Osteoblast (primary cell): ENCODE measurements at places on chromosomes 4 and X. TPM values are rescaled to one million over a fixed set of nuclear protein-coding genes. Genes with fewer than 3 reads are reported as not detected.

Gene GRSF1
- 78.1 and 79.3 TPM in 2 replicates for total RNA-seq

Gene NEUROG2
- total RNA-seq = not detected in 2 replicates

Gene MAGED4B
- 24.6 and 29.8 TPM in 2 replicates for total RNA-seq

Gene CITED1
- total RNA-seq = not detected in 2 replicates

Gene IL1RAPL2
- total RNA-seq = not detected in 2 replicates

Gene DDX53
- total RNA-seq = not detected in 2 replicates

Gene S100P
- 0.29 and 0.36 TPM in 2 replicates for total RNA-seq

Gene PGK1
- 126 and 206 TPM in 2 replicates for total RNA-seq

Gene YTHDC1
- total RNA-seq = 40.2 and 41.0 TPM in 2 replicates

DNA sequence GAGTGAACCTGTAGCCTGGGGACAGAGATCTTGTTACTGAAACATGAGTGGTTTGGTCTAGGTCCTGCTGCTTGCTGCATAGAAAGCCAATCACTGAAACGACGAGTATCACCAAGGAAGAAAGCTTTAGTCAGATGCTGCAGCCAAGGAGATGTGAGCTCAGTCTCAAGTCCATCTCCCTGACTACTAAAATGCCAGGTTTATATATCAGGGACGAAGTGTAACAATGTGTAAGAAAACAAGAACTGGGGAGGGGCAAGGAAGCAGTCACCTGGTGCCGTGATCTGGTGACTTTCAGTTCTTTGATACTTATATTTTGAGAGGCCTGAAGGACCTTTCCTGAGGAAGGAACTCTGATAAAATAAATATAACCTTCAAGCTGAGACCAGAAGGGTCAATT lies 19.6 kb upstream of the ABRAXAS1 start:
- H3K4me1 ChIP-seq = no peaks in the 10 kb centered on the region
- peaks cover 5% of the 10 kb centered on the region for H3K27me3 ChIP-seq
- DNase-seq = no peak
- no peak overlapping the region for H3K27ac ChIP-seq
- no peak overlapping the region for H3K4me3 ChIP-seq

DNA sequence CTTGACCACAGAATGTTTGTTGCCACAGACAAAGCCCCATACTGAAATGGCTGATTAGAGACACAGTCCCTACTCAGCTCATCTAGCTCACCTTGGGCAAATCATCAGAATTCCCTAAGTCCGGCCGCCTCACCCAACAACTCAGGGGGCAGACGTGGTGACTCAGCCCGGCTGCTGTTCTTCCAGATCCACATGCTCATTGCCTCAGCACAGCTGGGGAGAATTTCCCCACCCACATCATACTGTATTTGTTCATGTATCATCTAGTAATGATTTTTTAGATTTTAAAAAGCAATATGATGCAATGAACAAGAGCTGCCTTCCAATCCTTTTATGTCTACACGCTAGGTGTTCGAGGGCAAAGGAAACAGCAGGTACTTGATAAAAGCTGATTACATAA lies 333.8 kb upstream of the TENM3 start:
- no peak overlapping the region for H3K27ac ChIP-seq
- no peaks in the 10 kb centered on the region for H3K36me3 ChIP-seq
- H3K4me3 ChIP-seq = no peak overlapping the region
- H3K27me3 ChIP-seq = no peaks in the 10 kb centered on the region

GRCh38 chrX:23478056-23478455 lies 143.4 kb downstream of the PTCHD1 start:
- H3K27me3 ChIP-seq = no peaks in the 10 kb centered on the region
- no peaks in the 10 kb centered on the region for H3K36me3 ChIP-seq
- H3K4me3 ChIP-seq = no peak overlapping the region
- peak; percentile 61 for DNase-seq

- no peaks in the 10 kb centered on the region for H3K36me3 ChIP-seq
- H3K4me1 ChIP-seq = peaks cover 72% of the 10 kb centered on the region
- DNase-seq = no peak
- no peak overlapping the region for H3K4me3 ChIP-seq
- H3K27me3 ChIP-seq = no peaks in the 10 kb centered on the region
- peak overlapping the region; percentile 92 for H3K27ac ChIP-seq
Observed at GRCh38 chr4:119730671-119730950, 102.0 kb upstream of the PDE5A start.

- no peak for DNase-seq
- H3K27me3 ChIP-seq = no peaks in the 10 kb centered on the region
- H3K4me3 ChIP-seq = no peak overlapping the region
- no peak overlapping the region for H3K27ac ChIP-seq
- H3K36me3 ChIP-seq = no peaks in the 10 kb centered on the region
Observed at GRCh38 chrX:124862301-124862700, 457.4 kb upstream of the TEX13C start.

DNA sequence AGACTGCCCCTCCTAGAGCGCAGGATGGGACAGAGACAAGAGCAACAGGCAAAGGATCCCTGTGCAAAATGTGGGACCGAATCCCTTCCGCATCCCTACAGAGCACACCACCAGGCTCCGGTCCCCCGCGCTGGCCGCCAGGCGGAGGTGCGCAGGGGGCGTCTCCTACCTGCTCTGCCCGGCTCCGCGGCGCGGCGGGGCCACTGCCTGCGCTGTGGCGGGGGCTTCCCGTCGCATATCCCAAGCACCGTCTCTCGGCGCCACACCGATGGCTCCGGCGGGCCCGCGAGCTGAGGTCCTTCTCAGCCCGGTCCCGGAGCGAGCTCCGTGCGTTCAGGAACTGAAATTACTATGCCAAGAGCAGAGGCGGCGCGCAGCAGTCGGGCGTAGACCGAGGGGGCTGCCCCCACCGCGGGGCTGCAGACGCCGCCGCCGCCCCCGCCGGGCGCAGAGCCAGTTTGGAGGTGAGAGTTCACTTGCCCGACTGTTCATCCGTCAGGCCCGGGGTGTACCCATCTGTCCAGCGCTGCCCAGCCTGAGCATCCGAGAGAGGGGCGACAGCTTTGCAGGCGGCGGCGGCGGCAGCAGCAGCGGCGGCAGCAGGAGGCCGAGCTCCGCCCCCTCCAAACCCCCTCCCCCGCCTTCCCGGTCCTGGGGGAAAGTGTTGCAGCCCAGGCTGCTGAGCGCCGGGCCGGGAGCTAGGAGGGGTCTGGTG lies at the start of gene GPRIN3:
TSS of gene GPRIN3 (minus strand) at position 355 of the 715 bp plus-strand sequence. CDS start 57,690 bp downstream, outside the sequence.
- H3K4me3 ChIP-seq = peak within 1 kb of the TSS; percentile 63
- H3K36me3 ChIP-seq = no peaks in the 10 kb centered on the region
- DNase-seq = peak; percentile 81
- no peak within 1 kb of the TSS for H3K27ac ChIP-seq
- H3K27me3 ChIP-seq = peaks cover 38% of the 10 kb centered on the region
- no peaks in the 10 kb centered on the region for H3K4me1 ChIP-seq

DNA sequence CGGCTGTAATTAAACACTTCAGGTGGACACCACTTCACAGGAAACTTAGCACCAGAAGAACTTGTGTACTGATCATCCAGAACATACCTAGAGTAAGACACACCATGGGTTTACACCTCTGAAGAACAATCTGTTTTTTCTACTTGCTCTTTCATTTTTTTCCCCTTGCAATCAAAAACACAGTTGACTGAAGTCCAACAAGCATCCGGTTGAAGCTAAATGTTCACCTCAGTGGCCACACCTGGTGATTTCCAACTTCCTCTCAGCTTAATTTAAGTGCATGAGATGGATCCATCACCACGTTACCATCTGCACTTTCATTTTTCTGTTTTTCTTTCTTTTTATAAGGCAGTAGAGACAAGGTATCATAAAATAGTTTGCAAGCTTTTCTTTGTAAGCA lies 4.9 kb upstream of the TXK start:
- no peak for DNase-seq
- H3K27ac ChIP-seq = no peak overlapping the region
- no peaks in the 10 kb centered on the region for H3K36me3 ChIP-seq
- no peaks in the 10 kb centered on the region for H3K4me1 ChIP-seq
- no peak overlapping the region for H3K4me3 ChIP-seq

DNA sequence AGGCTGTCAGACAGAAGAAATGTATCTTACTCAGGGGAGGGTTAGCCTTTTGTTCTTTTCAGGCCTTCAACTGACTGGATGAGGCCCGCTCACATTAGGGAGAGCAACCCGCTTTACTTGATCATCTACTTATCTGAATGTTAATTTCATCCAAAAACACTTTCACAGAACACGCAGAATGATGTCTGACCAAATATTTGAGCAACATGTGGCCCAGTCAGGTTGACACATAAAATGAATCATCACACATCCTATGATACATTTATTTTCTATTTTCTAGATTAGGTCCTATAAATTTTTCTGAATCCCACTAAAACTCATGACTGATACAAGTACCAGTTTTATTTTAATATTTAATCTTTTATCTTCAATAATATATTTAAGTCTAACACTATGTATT lies 260.3 kb downstream of the IL15 start:
- peaks cover 11% of the 10 kb centered on the region for H3K4me1 ChIP-seq
- H3K27ac ChIP-seq = no peak overlapping the region
- peak; percentile 36 for DNase-seq
- H3K27me3 ChIP-seq = no peaks in the 10 kb centered on the region

GRCh38 chr4:23125118-23125517 lies 432.4 kb downstream of the GBA3 start:
- H3K4me3 ChIP-seq = no peak overlapping the region
- no peak for DNase-seq
- H3K36me3 ChIP-seq = no peaks in the 10 kb centered on the region
- no peak overlapping the region for H3K27ac ChIP-seq
- no peaks in the 10 kb centered on the region for H3K4me1 ChIP-seq

DNA sequence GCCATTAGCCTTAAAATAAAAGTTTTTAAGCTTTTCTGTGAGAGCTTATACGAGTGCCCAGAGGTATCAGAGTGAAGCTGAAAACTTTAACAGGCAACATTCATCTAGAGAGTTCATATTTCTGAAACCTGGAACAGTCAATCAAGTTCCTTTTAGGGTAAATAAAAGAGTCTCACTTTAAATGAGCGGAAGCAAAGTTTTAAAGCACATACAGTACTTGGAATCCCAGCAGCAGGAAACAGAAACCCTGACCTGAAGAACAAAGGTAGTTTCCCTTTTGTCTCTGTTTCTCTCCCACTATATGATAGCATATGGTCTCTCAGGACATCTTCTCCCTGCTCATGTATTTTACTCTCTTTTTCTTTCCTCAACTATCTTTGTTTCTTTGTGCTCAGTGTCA lies 153.0 kb downstream of the ASB9 start:
- no peaks in the 10 kb centered on the region for H3K27me3 ChIP-seq
- H3K4me1 ChIP-seq = no peaks in the 10 kb centered on the region
- no peaks in the 10 kb centered on the region for H3K36me3 ChIP-seq
- DNase-seq = no peak
- H3K27ac ChIP-seq = no peak overlapping the region
- no peak overlapping the region for H3K4me3 ChIP-seq

DNA sequence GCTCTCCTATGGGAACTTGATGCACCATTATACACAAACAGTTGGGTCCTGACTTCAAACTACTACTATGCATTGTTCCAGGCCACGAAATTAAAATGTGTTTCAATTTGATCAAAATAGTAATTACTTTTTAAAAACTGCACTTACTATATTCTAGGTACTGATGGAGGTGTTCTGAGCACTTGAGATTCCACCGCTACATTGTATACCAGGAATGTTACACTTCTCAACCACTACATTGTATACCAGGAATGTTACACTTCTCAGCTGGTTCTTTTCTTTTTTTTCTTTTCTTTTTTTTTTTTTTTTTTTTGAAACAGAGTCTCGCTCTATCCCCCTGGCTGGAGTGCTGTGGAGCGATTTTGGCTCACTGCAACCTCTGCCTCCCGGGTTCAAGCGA lies 77.9 kb downstream of the ELOVL6 start:
- no peak overlapping the region for H3K4me3 ChIP-seq
- no peaks in the 10 kb centered on the region for H3K27me3 ChIP-seq
- H3K4me1 ChIP-seq = peaks cover 22% of the 10 kb centered on the region
- H3K36me3 ChIP-seq = peaks cover 2% of the 10 kb centered on the region
- peak; percentile 4 for DNase-seq
- H3K27ac ChIP-seq = peak overlapping the region; percentile 47

DNA sequence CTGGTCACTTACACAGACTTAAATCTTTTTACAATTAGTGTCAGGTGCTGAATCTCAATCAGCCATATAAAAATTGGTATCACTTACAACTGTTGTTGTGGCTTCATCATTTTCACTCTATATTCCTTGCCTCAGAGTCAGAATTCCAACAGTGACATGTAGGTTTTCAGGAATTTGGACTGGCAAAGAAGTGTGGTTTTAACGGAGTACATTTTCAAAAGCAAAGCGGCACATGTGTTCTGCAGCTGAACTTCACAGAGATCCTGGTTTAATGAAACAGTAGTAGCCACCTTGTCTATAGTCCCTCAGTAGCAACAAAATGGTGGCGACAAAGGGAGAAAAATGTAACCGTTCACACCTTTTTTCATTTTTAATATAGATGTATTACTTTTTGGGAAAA lies 486.6 kb downstream of the FAT4 start:
- H3K27ac ChIP-seq = no peak overlapping the region
- DNase-seq = no peak
- no peaks in the 10 kb centered on the region for H3K27me3 ChIP-seq
- no peak overlapping the region for H3K4me3 ChIP-seq
- no peaks in the 10 kb centered on the region for H3K36me3 ChIP-seq
- no peaks in the 10 kb centered on the region for H3K4me1 ChIP-seq

GRCh38 chrX:136202889-136203288 lies 48.3 kb downstream of the MAP7D3 start:
- peak overlapping the region; percentile 60 for H3K27ac ChIP-seq
- no peak overlapping the region for H3K4me3 ChIP-seq
- DNase-seq = no peak
- H3K27me3 ChIP-seq = peaks cover 2% of the 10 kb centered on the region
- peaks cover 37% of the 10 kb centered on the region for H3K4me1 ChIP-seq

DNA sequence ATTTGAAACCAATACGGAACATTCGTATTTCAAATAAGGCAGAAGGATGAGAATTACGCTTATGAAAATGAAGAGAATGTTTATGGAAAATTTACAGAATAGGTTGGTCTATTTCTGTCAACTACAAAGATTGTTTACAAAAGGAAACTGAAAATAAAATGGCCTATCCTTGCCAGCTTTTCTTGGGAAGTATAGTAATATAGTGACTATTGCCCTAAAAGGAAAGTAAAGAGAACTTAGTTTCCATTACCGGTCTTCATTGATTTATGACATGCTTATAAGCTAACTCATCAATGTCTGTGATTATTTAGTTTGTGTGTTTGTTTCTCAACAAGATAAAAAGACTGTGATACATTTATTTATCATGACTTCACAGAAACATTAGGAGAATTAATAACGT lies 2.9 kb upstream of the SPRY1 start:
- no peak for DNase-seq
- H3K27ac ChIP-seq = no peak overlapping the region
- no peaks in the 10 kb centered on the region for H3K36me3 ChIP-seq
- H3K27me3 ChIP-seq = peaks cover 10% of the 10 kb centered on the region
- no peak overlapping the region for H3K4me3 ChIP-seq
- H3K4me1 ChIP-seq = peaks cover 13% of the 10 kb centered on the region

- DNase-seq = peak; percentile 44
- no peaks in the 10 kb centered on the region for H3K4me1 ChIP-seq
- peaks cover 5% of the 10 kb centered on the region for H3K27me3 ChIP-seq
- H3K27ac ChIP-seq = no peak overlapping the region
- H3K4me3 ChIP-seq = no peak overlapping the region
Observed at GRCh38 chr4:163556177-163556576, 61.7 kb downstream of the TMA16 start.

GRCh38 chr4:153733751-153734448 lies 25.9 kb downstream of the RNF175 start:
- H3K27me3 ChIP-seq = no peaks in the 10 kb centered on the region
- no peak overlapping the region for H3K27ac ChIP-seq
- no peak for DNase-seq
- H3K4me3 ChIP-seq = no peak overlapping the region
- no peaks in the 10 kb centered on the region for H3K36me3 ChIP-seq

GRCh38 chr4:115090483-115091075 lies 22.8 kb downstream of the NDST4 start:
- no peak overlapping the region for H3K27ac ChIP-seq
- H3K4me1 ChIP-seq = no peaks in the 10 kb centered on the region
- no peaks in the 10 kb centered on the region for H3K27me3 ChIP-seq
- H3K36me3 ChIP-seq = no peaks in the 10 kb centered on the region
